ENCODE measurements at places on chromosomes 5 and 9. TPM values are rescaled to one million over a fixed set of nuclear protein-coding genes. Genes with fewer than 3 reads are reported as not detected.

The ITGA2 gene
- total RNA-seq: 7.5 TPM

The MAP1B gene
- total RNA-seq: 437 TPM

The SNCB gene
- total RNA-seq: not detected

The DOK3 gene
- total RNA-seq: 8.0 TPM

The NKD2 gene
- 2.7 TPM for total RNA-seq

The CWC27 gene
- total RNA-seq: 21.4 TPM

The FYB1 gene
- total RNA-seq: 26.0 TPM

The PFN3 gene
- not detected for total RNA-seq
